Left lobe of liver (tissue), 2 donors: ENCODE measurements at places on chromosomes 3 and 15. TPM values are rescaled to one million over a fixed set of nuclear protein-coding genes. Genes with fewer than 3 reads are reported as not detected.
A peak's percentile ranks its signal among the peaks of the same experiment; 100 is the strongest.

Gene PP2D1
- not detected for total RNA-seq

Gene STX19
- not detected for total RNA-seq

Gene ISLR
- total RNA-seq = 2.3 TPM

DNA sequence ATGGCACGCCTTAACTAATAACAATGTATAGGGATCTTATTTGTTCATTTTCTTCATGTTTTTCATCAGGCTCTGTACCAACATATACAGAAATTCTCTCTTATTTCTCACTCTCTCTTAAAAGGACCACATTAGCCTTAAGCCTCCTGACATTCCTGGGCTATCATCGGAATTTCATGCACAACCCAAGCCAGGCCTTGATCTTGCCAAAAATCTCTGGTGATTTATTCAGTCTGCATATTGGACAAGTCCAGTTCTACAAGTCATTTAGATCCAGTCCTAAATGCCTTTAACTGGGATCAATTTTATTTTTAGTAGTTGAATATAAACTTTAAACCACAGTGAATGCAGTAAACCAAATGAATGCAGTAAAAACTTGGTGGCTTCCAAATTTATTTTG, 385.4 kb downstream of the MECOM start:
- no peak for DNase-seq

- no peak for DNase-seq
These were observed 783.0 kb upstream of the ARPP21 start for GRCh38 chr3:34856081-34856947.

DNA sequence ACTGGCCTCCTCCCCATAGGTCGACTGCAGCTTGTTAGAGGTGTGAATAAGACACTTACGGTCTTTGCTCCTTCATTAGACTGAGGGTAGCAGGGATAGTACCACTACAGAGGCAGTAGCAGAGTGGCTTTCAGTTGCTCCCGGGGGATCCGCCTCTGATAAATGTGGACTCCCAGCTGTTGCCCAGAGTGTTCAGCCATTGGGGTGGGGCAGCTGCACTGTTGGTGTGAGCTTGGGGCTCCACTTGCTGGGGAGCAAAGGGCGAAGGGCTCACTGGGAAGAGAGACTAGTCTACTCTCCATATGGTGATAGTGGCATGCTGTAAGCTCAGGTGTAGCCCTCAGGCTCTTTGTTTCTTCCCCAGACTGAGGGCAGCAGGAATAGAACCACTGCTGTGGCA, 239.1 kb downstream of the LRRN1 start:
- no peak for DNase-seq

- DNase-seq = no peak
These were observed 103.1 kb downstream of the LRIG1 start for GRCh38 chr3:66397745-66398144.

- DNase-seq = peak; percentile 50
These were observed 185.0 kb downstream of the OR4M2 start for GRCh38 chr15:22265056-22265945.

DNA sequence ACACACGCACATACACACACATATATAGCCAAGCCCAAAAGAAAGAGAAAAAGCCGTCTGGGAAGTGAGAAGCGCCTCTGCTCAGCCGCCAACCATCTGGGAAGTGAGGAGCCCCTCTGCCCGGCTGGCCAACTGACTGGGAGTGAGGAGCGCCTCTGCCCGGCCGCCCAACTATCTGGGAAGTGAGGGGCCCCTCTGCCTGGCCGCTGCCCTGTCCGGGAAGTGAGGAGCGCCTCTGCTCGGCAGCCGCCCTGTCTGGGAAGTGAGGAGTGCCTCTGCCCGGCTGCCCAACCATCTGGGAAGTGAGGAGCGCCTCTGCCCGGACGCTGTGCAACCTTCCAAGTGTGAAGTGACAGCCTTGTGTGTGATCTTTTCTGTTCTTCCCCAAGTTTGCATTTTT, 49.2 kb downstream of the FHIT start:
- no peak for DNase-seq

GRCh38 chr3:179091113-179091512, 19.5 kb upstream of the ZMAT3 start:
- DNase-seq = no peak

DNA sequence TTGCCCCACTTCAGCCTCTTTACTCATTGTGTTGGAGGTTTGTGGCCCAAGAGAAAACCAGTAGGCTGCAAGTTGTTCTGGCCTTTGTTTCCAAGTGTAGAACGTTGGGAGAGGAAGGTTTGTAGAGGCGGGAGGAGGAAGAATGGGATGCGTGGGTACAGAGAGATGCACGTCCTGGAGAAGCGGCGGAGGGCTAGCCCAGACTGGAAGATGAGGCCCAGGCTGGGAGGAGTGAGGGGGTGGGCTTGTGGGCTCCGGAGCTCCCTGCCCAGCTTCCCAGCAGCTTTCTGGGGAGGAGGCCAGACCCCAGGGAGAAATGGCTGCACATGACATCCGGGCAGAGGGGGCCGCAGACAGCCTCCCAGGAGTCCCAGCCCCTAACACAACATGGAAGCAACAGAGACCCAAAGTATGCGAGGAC, 5.3 kb downstream of the PLA2G4F start:
- DNase-seq = no peak

DNA sequence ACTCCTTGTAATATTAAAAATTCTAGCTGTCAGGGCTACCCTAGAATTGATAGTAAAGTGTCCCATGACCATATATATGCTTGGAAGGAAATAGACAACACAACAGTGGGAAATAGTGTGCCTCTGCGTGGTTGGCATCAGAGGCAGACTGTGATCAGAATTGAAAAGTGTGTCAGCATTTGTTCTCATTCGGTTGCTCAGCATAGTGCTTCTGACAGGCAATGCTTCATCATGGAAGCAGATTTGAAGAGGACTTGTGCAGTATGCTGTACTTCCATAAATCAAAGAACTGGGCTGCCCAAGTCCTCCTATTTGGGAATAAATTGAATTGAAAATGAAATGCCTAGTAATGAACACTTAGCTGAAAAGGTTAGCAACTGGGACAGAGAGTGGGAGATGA, 435.7 kb downstream of the DIPK2A start:
- DNase-seq = no peak

- DNase-seq = no peak
These were observed 165.1 kb downstream of the IL5RA start for GRCh38 chr3:2945121-2945520.

DNA sequence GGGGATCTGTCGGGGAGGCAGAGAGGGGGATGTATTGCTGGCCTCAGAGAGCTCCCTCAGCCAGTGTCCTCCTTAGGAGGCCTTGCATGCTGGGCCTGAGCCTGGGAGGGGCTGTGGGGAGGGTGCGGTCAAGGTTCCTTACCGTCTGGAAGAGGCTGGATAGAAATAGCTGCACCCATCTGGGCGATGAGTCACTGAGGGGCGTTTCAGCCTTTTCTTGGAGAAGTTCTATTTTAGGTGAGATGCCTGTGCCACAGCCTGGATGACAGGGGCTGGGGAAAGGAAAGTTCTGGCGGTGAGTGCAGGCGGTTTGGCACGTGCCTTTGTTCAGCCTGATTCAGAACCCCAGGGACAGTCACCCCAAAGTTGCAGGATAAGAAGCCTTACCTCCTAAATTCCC, 35.7 kb upstream of the APEH start:
- DNase-seq = no peak

DNA sequence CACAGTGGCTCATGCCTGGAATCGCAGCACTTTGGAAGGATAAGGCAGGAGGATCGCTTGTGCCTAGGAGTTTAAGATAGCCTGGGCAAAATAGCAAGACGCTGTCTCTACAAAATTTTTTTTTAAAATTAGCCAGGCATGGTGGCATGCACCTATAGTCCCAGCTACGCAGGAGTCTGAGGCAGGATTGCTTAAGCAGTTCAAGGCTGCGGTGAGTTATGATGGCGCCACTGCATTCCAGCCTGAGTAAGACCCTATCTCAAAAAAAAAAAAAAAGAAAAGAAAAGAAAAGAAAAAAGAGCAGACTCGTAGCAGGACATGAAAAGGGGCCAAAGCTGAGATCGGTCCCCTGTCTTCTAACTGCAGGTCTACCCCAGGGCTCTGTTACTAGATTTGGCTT, 18.9 kb downstream of the SRGAP3 start:
- no peak for DNase-seq

- DNase-seq = no peak
These were observed 19.3 kb downstream of the CCDC12 start for GRCh38 chr3:46957092-46957820.

DNA sequence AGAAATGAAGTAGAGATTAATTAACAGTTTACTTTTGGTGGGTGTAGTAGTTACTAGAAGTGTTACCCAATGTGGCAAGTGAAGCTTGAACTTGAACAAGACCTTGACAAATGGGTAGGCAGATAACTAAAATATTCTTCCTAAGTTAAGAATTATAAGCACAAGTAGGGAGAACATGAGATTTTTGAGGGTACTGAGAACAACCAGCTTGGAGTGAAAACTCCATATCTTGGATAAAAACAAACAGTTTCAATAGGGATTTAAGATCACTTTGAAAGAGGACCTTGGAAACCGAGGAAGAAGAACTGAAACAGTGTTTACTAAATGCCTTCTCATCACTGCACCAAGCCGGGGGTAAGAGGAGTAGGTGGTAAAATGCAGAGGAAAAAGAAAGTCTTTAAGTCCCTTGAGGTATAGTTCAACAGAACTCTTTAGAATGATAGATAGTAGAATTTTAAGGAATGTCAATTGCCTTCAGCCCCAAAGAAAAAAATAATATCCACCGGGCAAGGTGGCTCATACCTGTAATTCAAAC, 496.7 kb downstream of the NAALADL2 start:
- DNase-seq = no peak

DNA sequence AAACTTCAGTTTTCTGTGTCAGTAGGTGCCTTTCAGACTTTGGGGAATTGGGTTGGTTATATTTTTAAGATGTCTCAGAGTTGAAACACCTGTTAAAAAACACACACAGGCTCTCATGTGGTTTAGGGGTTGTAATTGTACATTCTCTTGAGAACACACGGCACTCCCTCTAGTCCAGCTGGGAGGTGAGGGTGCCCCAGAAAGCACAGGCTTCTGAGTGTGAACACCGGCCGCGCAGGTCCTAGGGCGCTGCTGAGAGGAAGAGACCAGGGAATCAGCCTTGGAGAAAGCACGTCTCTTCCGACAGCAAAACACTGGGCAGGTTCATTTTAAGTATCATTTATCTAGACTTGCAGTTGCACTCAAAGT, 68.0 kb upstream of the RPL35A start:
- DNase-seq = no peak

GRCh38 chr3:153063337-153063736, 98.7 kb upstream of the RAP2B start:
- DNase-seq = no peak

GRCh38 chr3:4994823-4995499, 15.7 kb downstream of the BHLHE40 start:
- no peak for DNase-seq

DNA sequence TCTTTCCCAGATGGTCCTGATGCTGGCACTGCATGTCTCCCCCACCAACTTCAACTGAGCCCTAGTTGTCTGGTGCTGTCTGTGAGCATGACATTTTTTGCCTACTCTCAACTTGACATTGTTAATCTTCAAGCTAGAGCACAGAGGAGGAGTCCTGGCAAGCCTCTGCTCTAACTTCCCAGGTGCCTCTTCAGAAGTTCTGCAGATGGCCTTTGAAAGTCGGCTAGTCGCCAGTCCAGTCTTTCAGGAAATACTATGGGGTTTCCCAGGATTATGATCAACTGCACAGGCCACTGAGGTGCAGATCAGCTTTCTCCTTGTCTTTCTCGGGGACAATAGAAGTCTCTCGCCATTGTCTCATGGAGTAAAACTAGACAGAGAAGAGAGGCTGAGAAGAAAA, 86.7 kb downstream of the ST8SIA2 start:
- no peak for DNase-seq
